ENCODE measurements at places on chromosomes 6 and 20.

GRCh38 chr20:50195524-50196120 lies 5.0 kb downstream of the CEBPB start:
- DNase-seq = no peak

- DNase-seq = no peak
These were observed 104.5 kb downstream of the ADAT2 start for GRCh38 chr6:143346004-143346403.

DNA sequence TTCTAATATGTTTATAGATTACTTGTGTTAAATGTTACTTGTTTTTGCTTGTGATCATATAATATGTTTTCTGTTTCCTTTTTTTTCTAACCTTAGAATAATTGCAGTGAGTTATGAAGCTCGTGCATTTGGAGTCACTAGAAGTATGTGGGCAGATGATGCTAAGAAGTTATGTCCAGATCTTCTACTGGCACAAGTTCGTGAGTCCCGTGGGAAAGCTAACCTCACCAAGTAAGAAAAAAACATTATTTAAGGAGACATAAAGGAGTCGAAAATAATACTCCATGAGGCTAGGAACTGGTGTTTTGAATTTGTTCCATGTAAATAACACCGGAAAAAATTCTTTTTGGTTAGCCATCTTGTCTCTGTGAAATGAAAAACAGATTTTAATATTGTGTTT lies 6.9 kb downstream of the POLH start:
- no peak for DNase-seq

DNA sequence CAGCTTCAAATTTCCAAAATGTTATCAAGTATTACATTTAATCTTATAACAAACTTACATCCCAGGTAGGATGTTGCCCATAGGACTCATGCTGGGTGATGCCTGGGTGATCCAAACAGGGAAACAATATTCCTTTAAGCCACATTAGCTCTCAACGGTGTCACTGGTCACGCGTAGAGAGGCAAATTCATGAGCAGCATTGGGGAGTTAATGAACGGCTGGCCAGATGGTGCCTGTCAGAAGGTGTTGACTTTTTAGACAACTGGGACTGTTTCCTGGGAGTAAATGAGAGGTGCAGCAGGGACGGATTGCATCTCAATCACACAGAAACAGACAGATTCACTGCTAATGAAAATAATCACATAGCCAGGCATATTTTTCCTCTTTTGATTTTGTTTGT lies 83.3 kb upstream of the ID4 start:
- DNase-seq = no peak

DNA sequence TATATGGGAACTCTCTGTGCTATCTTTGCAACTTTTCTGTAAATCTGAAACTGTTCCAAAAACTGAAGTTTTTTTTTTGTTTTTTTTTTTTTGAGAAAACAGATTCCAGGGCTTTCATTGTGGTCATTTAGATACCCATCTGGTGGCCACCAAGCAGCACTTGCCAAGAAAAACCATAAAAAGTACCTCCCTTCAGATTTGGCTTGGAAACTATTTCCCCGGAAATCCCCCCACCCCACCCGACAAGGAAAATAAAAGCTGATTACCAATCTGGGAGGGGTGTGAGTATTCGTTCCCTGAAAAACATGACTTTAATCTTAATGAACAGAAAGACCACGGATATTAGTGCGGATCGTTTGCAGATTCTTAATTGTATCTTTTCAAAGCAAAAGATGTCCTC lies 1.9 kb downstream of the NFATC2 start:
- no peak for DNase-seq

- DNase-seq = no peak
These were observed 238.7 kb upstream of the SOX4 start for GRCh38 chr6:21354805-21355238.

GRCh38 chr6:48067886-48068277 lies 43.1 kb downstream of the PTCHD4 start:
- no peak for DNase-seq

DNA sequence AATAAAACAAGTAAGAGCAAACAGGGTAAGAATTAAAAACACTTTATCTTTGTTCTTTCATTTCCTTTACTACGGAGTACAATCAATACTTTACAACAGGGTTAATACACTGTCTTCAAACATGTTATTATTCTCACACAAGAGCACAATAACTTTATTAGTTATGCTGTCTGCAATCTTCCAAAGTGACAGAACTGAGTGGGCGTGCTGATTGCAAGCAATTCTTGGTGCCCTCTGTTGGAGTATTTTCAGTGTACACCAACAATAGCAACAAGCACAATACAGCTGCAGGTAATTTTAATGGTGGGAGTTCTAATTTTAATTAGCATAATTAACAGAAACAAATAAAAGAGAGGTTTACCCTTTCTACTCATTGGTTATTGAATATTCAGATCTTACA lies 33.9 kb upstream of the PTPRK start:
- no peak for DNase-seq

DNA sequence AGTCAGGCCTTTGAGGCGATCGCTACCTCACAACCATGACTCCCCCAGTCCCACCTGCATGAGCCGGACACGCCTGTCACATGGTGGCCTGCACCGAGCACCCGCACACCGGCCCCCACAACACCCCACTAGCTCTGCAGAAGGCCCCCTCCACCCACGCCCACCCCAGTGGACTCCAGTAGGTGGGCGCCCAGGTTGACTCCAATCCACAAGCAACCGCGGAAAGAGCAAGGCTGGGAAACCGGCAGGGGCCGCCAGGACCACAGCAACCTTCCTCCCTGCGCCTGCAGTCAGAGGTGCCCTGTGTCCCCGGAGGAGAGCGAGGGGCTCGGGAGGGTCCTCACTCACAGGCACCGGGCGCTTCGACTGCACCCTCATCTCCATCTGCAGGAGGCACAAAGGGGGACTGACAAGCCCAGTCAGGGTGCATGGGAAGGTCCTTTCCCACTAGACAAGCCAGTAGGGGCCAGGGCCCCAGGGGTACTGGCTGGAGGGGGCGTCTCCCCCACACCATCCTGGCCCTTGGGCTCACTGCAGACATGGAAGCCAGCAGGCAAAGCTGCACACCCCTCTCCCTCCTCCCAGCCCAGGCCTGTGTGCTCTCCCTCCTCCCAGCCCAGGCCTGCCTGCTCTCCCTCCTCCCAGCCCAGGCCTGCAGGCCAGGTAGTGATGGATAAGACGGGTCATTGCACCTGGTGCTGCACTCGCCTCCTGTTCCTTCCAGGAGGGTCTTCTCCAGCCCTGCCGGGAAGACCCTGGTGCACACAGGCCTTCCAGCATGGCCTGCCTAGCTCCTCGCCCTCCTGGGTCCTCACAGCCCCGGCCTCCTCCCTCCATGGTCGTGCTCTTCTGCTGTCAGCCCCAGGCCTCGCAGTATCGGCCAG lies 137.2 kb downstream of the DLL1 start:
- DNase-seq = no peak

DNA sequence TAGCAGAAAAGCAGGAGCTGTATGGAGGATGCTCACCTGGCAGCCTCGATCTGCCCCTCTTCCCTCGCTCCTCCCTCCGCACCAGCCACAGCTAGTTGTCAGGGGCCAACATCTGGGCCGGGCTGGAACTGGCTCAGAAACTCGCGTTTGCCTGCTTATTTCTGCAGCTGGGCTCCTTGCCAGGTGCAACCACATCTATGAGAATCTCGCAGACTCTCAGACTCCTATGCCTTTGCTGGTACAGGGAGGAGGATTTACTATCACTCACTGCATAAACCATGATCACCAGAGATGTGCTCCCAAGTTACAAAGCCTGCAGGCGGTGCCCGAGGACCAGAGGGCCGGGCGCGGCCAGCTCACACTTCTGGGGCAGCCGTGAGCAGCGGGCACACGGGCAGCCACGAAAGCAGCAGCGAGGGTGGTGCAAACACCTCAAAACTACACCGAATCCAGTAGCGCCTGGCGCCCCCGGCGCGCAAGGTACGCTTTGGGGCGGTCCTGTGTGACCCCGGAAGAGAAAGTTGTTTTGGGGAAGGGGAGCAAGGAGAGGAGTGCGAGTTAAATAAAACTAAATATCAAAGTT lies 577 bp upstream of the LRRC1 start:
- peak; percentile 70 for DNase-seq

- no peak for DNase-seq
These were observed 395.4 kb downstream of the SAMD5 start for GRCh38 chr6:147903931-147904330.

DNA sequence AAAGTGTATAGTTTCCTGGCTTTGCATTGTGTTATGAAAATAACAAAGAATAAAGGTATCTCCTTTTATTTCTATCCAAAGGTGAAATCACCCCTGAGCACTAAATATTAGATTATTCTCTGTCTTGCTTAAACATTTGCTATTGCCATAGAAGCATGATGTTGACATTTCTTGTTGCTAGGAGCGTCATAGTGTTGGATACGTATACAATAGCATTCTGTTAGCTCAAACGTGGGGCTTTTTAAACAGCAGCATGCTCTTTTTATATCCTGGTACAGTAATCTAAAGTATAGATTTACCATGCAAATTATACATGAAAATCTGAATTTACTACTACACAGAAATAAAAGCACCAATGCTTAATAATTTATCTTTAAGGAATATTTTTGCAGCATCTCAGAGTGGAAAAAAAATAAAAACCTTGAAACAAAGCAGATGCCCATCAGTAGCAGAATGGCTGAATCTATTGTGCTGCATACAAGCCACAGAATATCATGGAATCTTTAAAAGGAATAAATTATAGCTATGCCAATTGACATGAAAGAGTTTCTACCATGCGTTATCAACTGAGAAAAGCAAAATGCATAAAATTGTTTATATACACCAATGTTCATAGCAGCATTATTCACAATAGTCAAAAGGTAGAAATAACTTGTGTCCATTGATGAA lies 9.6 kb upstream of the HSF2 start:
- no peak for DNase-seq

DNA sequence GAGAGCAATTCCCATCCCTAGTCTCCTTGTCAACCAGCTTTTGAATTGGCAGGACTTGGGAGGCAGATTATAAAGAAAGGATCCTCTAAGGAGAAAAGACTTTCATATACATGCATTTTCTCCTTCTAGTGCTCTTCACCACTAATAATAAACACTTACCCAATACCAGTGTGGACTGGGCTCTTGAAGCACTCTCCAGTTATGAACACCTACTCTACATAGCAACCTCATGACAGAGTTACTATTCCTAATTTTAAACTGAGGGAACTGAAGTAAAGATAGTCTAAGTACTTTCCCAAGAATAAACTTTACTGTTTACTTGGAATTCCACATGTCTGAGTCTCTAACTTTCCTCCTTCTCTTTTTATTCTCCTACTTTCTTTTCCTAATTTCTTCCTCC lies 4.8 kb downstream of the COL9A1 start:
- DNase-seq = no peak

- no peak for DNase-seq
These were observed 18.0 kb upstream of the BRPF3 start for GRCh38 chr6:36178544-36178943.

DNA sequence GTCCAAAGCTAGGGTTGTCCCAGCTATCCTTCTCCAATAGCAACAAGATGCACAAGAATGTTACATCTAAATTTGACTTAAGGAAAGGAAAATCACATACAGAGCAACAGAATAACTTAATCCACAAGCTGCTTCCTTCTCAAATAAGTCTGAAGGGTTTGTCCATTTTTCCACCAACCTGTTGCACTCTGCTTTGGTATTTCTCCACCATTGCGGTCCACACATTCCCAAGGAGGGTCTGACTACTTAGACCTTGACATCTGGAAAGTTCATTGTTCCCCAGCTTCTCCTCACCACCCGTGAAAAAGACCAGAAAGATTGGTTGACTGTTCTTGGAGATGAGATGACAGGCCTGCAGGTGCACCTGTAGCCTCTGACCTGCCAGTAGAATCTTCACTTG lies 72.5 kb downstream of the PDSS2 start:
- no peak for DNase-seq

GRCh38 chr6:160995271-160995670 lies 3.7 kb downstream of the MAP3K4 start:
- DNase-seq = no peak

DNA sequence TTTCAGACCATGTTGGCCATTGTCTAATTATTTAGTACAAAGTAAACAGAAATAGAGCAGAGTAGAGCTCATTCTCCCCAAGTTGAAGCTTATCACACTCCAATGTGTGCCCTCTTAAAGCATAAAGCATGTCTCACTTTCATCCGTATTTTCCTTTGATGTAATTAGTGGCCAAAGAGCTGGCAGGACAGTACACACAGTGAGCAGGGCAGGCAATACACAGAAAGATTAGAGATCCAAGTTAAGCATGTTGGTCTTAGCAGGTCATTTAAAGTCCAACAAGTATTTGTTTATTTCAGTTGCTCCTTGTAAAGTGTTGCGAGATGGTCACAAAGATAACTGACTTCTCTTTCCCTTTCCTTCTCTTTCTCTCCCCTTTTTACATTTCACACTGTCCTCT lies 47.2 kb downstream of the RFX6 start:
- no peak for DNase-seq

DNA sequence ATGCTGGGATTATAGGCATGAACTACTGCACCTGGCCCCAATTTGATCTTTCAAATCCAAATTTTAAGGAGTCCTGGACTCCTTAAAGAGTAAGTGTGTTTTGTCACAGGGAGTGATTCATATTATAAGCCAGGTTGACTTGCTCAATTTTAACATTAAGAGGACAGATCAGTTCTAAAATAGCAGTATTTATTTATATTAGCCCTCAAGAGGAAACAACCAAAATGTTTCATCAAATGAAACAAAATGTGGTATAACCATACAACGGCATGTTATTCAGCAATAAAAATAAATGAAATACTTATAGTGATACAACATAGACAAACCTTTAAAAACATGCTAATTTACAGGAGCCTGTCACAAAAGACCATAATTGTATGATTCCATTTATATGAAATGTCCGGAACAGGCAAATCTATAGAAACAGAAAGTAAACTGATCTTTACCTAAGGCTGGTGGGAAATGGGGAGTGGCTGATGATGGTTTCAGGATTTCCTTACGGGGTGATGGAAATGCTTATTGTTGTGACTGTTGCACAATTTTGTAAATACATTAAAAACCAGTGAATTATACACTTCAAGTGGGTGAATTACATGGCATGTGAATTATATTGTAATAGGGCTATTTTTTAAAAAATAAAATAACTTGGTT lies 637.4 kb downstream of the MMUT start:
- no peak for DNase-seq

GRCh38 chr6:19590501-19591131 lies 246.6 kb upstream of the ID4 start:
- DNase-seq = no peak

Measured in T-cell (primary cell).